ENCODE measurements at places on chromosomes 16 and 17.

DNA sequence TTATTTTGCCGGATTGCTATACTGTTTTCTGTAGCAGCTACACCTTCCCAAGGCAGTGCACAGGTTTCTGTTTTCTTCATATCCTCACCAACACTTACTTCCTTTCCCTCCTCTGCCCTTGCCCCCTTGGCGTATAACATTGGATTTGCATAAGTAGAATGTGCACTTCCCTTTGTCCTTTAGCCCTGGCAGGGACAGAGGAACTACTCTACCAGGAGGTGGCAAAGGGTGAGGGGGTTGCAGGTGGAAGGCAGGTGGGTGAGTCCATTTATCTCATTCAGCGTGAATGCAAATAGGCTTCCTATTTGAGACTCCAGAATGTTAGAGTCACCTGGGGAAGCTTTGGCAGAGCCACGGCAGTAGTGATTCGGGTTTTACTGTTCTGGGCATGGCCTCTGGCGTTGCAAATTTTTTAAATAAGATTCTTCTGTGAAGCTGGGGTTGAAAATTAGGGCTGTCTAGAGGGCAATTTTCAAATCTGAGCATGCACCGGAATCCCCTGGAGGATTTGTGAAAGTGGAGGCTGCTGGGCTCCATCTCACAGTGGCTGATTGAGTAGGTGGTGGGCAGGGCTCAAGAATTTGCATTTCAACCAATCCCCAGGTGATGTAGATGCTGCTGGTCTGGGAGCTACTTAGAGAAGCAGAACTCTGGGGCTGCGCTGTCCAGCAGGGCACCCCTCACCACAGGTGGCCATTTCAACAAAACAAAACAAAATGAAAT lies 84.7 kb downstream of the PLCG2 start:
- no peak overlapping the region for H3K4me3 ChIP-seq
- peak overlapping the region; percentile 50 for H3K27ac ChIP-seq
- H3K27me3 ChIP-seq: peaks cover 3% of the 10 kb centered on the region
- H3K36me3 ChIP-seq: no peaks in the 10 kb centered on the region
- H3K4me1 ChIP-seq: peaks cover 13% of the 10 kb centered on the region

DNA sequence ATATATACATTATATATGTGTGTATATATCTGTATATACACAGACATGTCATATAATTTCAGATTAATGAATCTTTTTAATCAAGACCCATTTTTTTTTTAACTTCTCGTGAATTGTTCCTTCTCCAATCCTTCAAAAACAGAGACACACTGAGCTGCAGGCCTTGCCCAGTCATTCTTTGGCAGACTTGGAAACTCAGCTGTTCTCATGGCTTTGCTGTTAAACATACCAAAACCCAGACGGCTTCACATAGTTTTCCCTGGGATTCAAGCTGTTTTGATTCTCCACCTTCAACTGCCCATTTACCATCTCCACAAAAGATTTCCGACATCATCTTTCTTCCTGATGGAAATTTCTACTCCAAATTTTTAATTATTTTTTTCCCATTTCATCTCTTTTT lies 148.7 kb downstream of the KCNJ2 start:
- no peak for DNase-seq
- no peaks in the 10 kb centered on the region for H3K36me3 ChIP-seq
- no peaks in the 10 kb centered on the region for H3K4me1 ChIP-seq
- H3K27ac ChIP-seq: no peak overlapping the region

DNA sequence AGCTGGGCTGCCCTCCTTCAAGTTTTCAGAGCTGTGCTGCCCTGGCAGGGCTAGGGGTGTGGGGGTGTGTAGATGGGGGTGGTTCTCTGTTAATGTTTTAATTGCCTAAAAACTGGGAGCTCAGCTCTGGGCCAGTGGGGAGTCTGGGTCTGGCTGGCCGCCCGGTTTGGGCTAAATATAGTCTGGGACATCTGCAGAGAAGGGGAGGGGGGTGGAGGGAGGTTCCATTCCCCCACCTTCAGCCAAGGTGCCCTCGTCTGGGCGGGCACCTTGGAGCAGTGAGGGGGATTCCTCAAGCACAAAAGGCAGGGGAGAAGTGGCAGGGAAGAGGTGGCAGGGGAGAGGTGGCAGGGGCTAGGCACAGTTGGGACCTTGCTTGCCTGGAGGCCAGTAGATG lies 13.0 kb downstream of the RARA start:
- H3K36me3 ChIP-seq: no peaks in the 10 kb centered on the region
- DNase-seq: no peak
- H3K4me1 ChIP-seq: peaks cover 61% of the 10 kb centered on the region
- no peaks in the 10 kb centered on the region for H3K27me3 ChIP-seq
- no peak overlapping the region for H3K27ac ChIP-seq

- peaks cover 9% of the 10 kb centered on the region for H3K4me1 ChIP-seq
- H3K27ac ChIP-seq: no peak overlapping the region
- no peak for DNase-seq
- peaks cover 4% of the 10 kb centered on the region for H3K27me3 ChIP-seq
- no peak overlapping the region for H3K4me3 ChIP-seq
Observed at GRCh38 chr16:68400924-68401460, 47.3 kb downstream of the SMPD3 start.

GRCh38 chr16:51766739-51767138 lies 615.7 kb upstream of the SALL1 start:
- H3K4me1 ChIP-seq: peaks cover 16% of the 10 kb centered on the region
- no peaks in the 10 kb centered on the region for H3K36me3 ChIP-seq
- no peak for DNase-seq
- no peak overlapping the region for H3K4me3 ChIP-seq
- H3K27me3 ChIP-seq: peaks cover 32% of the 10 kb centered on the region

- no peaks in the 10 kb centered on the region for H3K27me3 ChIP-seq
- H3K27ac ChIP-seq: no peak overlapping the region
- no peak for DNase-seq
- H3K4me3 ChIP-seq: no peak overlapping the region
Observed at GRCh38 chr17:44707755-44708400, 587 bp upstream of the DBF4B start.

DNA sequence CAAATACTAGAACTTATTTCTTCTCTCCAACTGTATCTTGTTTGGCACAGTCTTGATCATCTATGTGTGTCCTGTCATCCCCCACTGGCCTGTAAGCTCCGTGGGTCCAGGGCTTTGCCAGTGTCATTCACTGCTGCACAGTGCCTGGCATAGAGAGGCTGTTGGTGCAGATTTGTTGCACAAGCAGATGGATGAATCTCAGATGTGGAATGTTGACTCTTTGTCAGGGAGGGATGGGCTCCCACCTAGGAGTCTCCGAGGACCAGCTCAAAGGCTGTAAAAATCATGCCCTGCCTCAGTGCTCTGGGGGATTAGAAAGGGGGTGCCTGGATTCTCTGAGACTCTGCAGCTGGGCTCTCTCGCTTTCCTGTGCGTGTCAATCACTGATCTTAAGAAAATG lies 60.6 kb downstream of the RAB11FIP4 start:
- no peaks in the 10 kb centered on the region for H3K27me3 ChIP-seq
- H3K36me3 ChIP-seq: no peaks in the 10 kb centered on the region
- H3K4me1 ChIP-seq: peaks cover 35% of the 10 kb centered on the region
- H3K27ac ChIP-seq: peak overlapping the region; percentile 92
- DNase-seq: no peak

GRCh38 chr17:1160591-1161390 lies 19.0 kb downstream of the ABR start:
- DNase-seq: no peak
- no peak overlapping the region for H3K4me3 ChIP-seq
- H3K27me3 ChIP-seq: no peaks in the 10 kb centered on the region
- H3K27ac ChIP-seq: no peak overlapping the region

- no peaks in the 10 kb centered on the region for H3K27me3 ChIP-seq
- H3K4me3 ChIP-seq: peak overlapping the region; percentile 90
- H3K4me1 ChIP-seq: peaks cover 21% of the 10 kb centered on the region
- no peak for DNase-seq
Observed at GRCh38 chr16:50067290-50067853, 1.6 kb downstream of the HEATR3 start.

- peak overlapping the region; percentile 81 for H3K4me3 ChIP-seq
- H3K27me3 ChIP-seq: no peaks in the 10 kb centered on the region
- peak overlapping the region; percentile 97 for H3K27ac ChIP-seq
- H3K36me3 ChIP-seq: peaks cover 7% of the 10 kb centered on the region
Observed at GRCh38 chr17:78883089-78883532, 19.9 kb downstream of the CEP295NL start.

DNA sequence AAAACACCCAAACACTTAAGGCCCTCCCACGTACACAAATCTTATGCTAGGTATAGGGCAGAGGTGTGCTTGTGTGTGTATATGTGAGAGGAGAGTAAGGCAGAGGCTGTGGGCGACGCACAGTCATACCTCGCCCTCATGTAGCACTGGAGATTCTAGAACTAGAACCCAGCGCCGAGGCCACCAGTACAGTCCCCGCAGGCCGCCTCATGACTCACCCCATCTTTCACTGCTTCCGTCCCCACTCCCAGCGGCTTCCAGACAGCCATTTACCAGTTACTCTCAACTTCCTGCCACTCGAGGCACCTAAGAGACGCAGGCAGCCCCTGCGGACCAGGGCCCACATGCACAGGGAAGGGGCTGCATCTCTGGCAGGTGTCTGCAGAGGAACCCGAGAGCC lies 23.2 kb upstream of the CYTH1 start:
- no peaks in the 10 kb centered on the region for H3K4me1 ChIP-seq
- no peak for DNase-seq

- DNase-seq: no peak
- H3K4me3 ChIP-seq: no peak overlapping the region
- H3K27ac ChIP-seq: no peak overlapping the region
- H3K4me1 ChIP-seq: peaks cover 7% of the 10 kb centered on the region
- no peaks in the 10 kb centered on the region for H3K27me3 ChIP-seq
- H3K36me3 ChIP-seq: no peaks in the 10 kb centered on the region
Observed at GRCh38 chr16:1045310-1045992, 27.1 kb upstream of the SSTR5 start.

DNA sequence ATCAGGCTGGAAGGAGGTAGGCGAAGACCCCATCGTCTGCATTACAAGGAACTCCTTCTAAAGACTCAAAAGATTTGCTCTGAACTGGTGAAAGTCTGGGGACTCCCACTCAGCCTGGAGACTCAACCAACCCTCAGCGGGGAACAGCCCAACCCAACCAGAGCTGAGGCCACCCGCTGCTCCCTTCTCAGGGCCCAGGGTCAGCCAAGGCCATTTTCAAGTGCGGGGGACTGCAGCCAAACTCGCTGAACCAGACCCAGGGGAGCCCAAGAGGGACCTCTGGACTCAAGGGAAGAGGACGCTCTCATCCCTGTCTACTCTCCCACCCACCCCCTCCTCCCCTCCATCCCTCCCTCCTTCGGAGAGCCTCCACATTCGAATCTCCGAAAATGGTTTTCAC lies 24.1 kb downstream of the XYLT1 start:
- H3K4me3 ChIP-seq: no peak overlapping the region
- H3K36me3 ChIP-seq: no peaks in the 10 kb centered on the region
- DNase-seq: no peak

GRCh38 chr16:76614269-76614668 lies 337.1 kb downstream of the CNTNAP4 start:
- no peak overlapping the region for H3K27ac ChIP-seq
- no peak overlapping the region for H3K4me3 ChIP-seq
- no peaks in the 10 kb centered on the region for H3K27me3 ChIP-seq
- no peaks in the 10 kb centered on the region for H3K36me3 ChIP-seq
- H3K4me1 ChIP-seq: no peaks in the 10 kb centered on the region

DNA sequence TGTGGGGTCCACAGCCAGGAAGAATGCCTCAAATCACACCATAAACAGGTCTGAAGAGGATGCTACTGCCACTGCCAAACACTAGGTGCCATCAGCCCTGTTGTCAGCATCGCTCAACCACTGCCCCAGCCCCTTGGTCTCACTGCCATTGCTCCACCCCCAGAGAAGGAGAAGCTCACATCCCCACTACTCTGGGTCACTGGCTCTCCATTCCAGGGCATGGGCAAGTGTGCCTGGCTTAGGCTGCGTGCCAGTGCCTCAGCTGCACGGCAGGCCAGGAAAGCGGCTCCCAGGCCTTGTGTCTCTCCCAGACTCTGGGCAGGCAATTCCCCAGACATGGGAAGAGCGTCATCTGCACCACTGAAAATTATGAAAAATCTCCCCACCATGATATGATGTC lies 1.2 kb upstream of the IGSF6 start:
- H3K27me3 ChIP-seq: no peaks in the 10 kb centered on the region
- H3K36me3 ChIP-seq: peaks cover 12% of the 10 kb centered on the region
- no peak overlapping the region for H3K27ac ChIP-seq
- DNase-seq: no peak
- H3K4me1 ChIP-seq: peaks cover 23% of the 10 kb centered on the region
- H3K4me3 ChIP-seq: no peak overlapping the region

DNA sequence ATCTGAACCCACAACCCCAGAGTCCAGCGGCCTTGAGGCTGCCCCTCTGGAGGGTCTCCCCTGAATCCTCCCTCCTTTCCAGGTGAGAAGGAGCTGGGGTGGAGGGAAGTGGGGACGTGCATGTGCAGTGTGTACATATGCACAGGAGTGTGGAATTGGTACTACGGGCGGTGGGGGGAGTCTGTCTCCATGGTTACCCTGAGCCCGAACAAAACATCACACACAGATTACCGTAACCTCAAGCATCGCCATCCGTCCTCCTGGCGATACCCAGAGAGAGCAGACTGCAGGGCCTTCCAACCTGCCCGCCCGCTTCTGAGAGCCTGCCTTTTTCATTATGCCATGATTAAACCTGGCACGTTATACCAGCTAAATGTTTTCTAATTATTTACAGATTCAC lies 25.1 kb downstream of the GSG1L start:
- peaks cover 23% of the 10 kb centered on the region for H3K27me3 ChIP-seq
- H3K4me1 ChIP-seq: peaks cover 6% of the 10 kb centered on the region
- no peak overlapping the region for H3K4me3 ChIP-seq
- DNase-seq: no peak

GRCh38 chr16:51072591-51072990 lies 78.5 kb downstream of the SALL1 start:
- H3K4me3 ChIP-seq: no peak overlapping the region
- H3K27me3 ChIP-seq: peaks cover 33% of the 10 kb centered on the region
- peaks cover 6% of the 10 kb centered on the region for H3K4me1 ChIP-seq
- H3K27ac ChIP-seq: no peak overlapping the region
- H3K36me3 ChIP-seq: no peaks in the 10 kb centered on the region
- DNase-seq: no peak

DNA sequence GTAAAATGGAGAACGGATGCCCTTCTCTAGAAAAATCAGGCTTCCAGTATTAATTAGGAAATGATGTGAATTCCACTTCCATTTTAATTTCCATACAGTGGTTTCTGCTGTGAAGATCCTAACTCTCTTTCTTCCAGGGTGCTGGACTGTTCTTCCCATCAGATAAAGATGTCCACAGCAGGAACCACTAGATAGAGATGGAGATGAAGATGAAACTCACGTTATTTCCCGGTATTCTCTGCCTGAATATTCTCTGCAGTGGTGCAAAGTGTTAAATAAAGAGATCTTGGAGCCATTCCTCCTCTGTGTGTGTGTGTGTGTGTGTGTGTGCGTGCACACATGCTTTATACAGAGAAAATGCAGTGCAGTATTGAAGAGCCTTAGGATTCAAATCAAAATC lies 727.5 kb downstream of the KCNJ2 start:
- H3K36me3 ChIP-seq: no peaks in the 10 kb centered on the region
- no peak overlapping the region for H3K27ac ChIP-seq
- H3K4me1 ChIP-seq: no peaks in the 10 kb centered on the region
- H3K4me3 ChIP-seq: no peak overlapping the region
- DNase-seq: no peak

- H3K4me1 ChIP-seq: peaks cover 20% of the 10 kb centered on the region
- H3K27me3 ChIP-seq: no peaks in the 10 kb centered on the region
- no peaks in the 10 kb centered on the region for H3K36me3 ChIP-seq
- no peak for DNase-seq
- no peak overlapping the region for H3K27ac ChIP-seq
Observed at GRCh38 chr17:12395733-12396354, 269.8 kb upstream of the MYOCD start.

Measured in type B pancreatic cell (in vitro differentiated cells).